ENCODE measurements at places on chromosomes 7 and 10.
A peak's percentile ranks its signal among the peaks of the same experiment; 100 is the strongest.

- no peak for DNase-seq
These were observed 100.9 kb downstream of the FOXL3 start for GRCh38 chr7:390761-391410.

GRCh38 chr7:151552352-151553028, 32.8 kb upstream of the RHEB start:
- no peak for DNase-seq

DNA sequence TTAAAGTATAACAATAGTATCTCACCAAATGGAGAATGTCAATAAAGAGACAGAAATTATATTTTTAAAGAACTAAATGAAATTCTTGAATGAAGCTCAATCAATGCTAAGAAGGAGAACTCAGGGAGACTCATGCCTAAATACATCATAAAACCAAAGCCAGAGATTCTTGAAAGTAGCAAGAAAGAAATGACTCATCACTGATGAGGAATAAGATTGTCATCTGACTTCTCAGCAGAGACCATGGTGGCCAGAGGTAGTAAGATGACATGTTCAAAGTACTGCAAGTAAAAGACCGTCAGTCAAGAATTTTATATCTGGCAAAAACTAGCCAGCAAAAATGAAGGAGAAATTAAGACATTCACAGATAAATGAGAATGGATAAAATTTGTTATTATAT, 399.0 kb downstream of the GRID1 start:
- no peak for DNase-seq

DNA sequence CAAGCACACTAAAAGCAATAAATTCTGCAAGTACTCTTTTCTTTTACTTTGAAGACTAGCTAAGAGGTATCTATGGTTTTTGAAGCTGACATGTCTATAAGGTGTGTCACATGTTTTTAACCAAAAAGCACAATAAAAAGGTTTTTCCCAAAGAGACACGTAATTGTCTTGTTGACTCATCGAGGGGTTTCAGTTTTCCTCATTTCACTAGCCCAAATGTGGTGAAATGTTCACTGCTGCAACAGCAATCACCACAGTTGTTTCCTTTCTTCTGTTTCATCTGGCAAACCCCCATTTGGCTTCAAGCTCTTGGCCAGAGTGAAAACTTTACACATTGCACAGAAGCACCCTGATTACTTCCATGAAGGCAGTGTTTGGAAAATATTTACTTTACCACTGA, 3.8 kb upstream of the HOXA4 start:
- DNase-seq = no peak

- no peak for DNase-seq
These were observed 29.4 kb upstream of the UCMA start for GRCh38 chr10:13263591-13263990.

DNA sequence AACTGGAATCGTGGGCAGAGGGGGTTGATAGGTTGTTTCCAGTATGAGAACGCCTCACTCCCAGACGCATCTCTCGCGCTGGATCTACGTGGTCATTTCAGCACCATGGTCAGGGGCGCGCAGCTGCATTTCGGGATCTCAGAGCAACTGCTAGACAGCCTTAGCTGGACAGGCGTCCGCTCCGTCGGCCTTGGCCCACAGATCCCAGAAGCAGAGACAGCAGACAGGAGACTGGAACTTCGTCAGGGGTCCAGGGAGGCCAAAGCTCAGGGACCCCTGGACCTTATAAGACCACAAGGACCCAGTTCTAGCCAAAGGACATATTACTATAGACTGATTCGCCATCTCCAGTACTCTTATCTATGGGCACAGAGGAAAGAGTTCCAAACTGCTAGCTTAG, 5.3 kb downstream of the NEUROG3 start:
- no peak for DNase-seq

DNA sequence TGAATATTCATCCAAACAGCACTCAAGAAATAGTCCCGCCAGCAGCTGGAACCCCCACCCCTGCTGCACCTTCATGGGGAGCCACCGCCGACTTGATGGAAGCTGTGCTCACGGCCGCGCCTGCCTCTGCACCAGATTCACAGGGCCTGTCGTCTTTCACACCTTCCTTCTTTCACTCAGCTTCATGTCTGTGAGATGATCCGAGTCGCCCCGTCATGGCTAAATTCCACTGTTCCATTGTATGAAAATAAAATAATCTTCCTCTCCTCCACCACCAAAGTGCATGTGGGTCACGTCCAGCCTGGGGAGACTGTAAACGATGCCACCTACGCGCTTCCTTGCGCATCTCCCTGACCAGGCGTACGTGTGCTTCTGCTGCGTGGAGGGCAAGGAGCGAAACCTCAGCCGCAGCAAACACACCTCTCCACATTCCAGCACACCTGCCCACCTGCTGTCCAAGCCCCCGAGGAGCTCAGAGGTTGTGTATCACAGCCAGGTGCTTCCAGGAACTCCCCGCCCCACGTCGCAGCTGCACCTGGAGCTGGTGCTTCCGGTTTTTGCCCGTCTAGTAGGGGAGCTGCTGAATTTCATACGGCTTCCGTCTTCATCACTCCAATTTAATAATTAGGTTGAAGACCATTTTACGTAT, 137.0 kb downstream of the PTPRN2 start:
- DNase-seq = no peak

- DNase-seq = no peak
These were observed 25.8 kb downstream of the TMEM254 start for GRCh38 chr10:80104066-80104926.

DNA sequence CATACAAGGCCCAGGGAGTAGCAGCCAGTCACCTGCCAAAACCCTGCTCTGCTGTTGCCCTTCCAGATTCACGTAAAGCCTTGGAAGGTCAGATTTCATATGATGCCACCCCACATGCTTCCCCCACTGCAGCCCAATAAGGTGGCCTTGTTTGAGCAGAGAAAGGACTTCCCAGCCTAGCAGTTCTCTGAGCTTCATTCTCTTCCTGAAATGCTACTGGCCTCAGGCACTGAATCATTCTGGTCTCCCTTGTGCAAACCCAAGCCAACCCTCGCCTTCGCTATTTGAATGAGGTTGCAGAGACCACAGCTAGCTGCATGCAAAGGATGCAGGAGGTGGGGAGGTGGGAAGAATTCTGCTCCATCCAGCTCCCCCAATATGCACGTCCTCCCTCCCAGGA, 60.3 kb upstream of the PLXNA4 start:
- no peak for DNase-seq

DNA sequence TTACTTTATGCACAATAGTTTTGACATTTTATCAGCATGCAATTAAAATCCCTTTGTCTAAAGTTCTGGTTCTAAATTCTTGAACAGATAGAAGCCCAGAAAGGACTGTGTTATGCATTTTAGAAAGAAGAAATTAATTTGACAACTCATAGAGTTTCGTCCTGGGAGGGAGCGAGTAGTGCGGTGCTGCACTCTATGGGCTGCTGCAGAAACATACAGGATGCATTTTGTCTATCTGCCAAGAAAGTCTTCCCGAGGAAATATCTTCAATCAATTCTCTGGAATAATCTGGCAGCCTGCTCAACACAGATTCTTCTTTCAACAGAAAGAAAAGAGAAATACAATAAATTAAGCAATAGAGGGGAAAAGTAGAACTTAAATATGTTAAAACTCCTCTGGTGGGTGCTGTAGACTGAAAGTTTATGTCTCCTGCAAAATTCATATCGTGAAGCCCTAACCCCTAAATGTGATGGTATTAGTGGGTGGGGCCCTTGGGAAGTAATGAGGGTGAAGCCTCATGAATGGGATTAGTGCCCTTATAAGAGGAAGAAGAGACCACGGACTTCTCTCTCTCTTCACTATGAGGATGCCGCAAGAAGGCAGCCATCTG, 39.0 kb upstream of the IFRD1 start:
- DNase-seq = no peak

- peak; percentile 98 for DNase-seq
These were observed at the start of gene CFAP43 for GRCh38 chr10:104231784-104232612. Gene CFAP43 (minus strand): TSS chr10:104232364. CDS start chr10:104232246, 118 bp downstream.

DNA sequence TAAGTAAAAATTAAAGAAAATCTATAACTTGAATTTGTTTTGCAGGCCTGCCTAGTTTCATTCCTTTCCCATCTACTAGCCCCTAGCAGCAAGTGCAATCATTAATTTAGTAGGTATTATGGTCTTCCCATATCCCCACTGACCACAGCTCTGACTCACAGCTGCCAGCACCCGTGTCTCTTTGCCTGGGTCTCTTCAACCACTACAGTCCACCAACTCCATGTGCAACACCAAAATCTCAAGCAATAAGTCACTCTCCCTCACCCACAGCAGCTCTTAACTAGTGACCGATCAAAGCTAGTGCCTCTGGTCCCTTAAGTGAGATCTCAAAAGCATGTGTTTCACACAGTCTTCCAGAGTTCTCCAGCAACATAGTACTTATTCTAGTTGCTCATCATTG, 26.0 kb upstream of the THSD7A start:
- no peak for DNase-seq

DNA sequence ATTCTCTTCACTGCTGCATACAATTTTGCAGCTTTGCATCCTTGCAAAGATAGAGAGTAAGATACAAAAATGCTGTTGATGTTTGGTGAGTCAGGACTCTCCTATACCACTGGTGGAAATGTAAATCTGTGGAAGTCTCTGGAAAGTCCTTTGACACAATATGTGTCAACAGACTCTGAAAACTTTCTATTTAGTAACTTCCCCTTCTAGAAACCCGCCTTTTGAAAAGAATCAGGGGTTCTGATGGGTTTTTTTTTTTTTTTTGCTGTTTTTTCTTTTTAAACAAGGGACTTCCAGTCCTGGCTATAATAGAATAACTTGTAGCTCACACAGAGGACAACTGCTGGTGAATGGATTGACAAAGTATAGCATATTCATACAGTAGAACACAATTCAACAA, 16.4 kb downstream of the NOD1 start:
- DNase-seq = no peak
